ENCODE measurements at places on chromosomes 5 and 9.

DNA sequence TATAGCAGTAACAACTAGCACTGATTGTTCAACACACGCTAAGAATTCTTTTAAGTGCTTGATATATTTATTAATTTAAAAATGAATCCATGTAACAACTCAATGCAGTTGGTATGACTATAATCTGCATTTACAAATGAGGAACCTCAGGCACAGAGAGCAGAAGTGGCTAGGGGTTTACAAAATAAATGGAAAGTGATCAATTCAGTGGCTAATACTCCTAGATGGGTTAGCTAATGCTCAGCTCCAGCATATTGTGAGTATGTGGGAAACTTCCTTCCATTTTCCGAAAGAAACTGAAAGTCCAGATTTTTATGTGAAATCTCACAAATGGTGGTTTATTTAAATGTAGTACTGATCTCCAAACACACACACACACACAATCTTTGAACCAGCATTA lies 128.0 kb downstream of the RFX3 start:
- DNase-seq: no peak

DNA sequence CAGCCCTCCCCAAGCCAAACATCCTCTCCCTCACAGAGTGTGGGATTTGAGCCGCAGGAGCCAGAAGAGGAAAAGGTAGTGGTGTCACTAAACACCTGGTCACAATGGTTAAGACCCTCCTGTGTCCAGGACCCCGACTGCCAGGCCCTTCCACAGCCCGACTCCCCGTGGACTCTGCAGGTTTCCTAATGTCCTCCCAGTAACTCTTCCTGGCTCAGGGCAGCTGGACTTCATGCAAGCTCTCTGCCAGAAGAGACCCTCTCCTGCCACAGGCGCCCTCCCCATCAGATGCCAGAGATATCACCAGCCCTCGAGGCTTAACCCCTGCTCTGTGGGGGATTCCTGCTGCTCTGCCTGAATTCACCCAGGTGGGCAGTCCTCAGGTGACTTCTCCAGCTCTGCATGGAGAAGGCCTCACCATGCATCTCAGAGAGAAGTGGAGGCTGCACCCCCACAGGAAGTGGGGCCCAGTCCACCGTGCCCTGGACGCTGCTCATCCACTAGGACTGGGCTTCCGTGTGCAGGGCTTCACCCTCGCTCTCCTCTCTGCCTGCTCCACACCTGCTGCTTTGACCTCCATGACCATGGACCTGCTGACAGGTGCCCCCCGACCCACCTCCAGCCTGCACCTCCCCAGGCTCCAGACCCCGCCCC lies 111.2 kb downstream of the ADAMTS2 start:
- no peak for DNase-seq

GRCh38 chr5:140216478-140217074 lies 41.6 kb downstream of the CYSTM1 start:
- DNase-seq: no peak

- no peak for DNase-seq
These were observed 194.9 kb downstream of the TMEM167A start for GRCh38 chr5:82882316-82882715.

DNA sequence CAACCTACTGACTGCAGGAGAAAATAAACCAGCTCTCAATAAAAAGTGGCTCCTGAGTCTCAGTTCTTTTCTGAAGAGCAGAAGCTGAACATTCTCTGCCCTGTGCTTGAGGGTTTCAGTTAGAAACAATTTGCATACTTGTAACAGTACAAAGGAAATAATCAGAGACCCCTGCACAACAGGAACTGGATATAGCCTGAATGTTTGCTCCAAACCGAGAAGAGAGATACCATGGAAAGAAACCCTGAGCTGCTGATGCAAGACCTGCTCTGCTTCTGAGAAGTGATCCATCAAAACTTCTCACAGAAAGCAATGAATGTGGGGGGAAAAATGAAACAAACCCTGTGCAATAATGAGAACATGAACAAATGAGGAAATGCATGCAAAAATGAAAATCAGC lies 592.9 kb downstream of the SEMA5A start:
- DNase-seq: no peak

Measured in NCI-H1417 (cell line).